ENCODE measurements at places on chromosomes 4 and X.

DNA sequence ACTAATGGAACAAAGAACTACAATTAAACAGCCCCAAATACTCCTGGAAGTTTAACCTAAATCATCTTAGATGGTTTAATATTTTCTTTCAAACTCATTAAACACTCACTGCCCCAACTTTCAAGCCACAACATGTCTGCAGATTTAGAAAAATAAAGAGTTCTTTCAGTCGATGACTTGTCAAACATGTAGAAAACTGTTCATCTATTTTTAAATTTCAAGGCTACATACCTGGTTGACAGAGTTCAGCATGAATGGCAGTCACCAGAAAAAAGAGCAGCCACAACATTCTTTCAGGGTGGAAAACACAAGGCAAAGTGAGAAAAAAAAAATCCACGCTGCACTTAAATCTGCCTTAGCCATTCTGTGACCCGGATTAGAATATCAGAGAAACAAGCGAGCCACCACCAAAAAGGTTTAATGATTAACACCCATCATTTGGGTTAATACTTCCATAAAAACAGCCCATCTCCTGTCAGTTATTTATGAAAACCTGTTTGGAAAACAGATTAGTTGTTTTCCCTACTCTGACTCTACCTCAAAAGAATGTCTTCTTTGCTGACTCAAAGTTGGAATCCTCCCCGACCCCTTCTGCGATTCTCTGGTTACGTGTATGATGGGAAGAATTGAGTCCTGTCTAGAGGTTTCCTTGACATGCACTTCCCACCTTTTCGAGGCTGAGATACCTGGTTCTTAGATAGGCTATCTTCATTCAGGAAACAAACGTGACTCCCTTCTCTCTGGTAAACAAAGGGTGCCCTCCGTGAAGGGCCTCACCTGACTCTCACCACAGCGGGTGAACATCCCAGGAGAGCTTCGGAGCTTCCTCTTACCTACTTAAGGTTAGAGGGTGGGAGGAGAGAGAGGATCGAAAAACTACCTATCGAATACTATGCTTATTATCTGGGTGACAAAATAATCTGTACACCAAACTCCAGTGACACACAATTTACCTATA lies at the start of gene CLTRN:
TSS of gene CLTRN (minus strand) at position 319 of the 958 bp plus-strand sequence. CDS start at position 289, 30 bp downstream.
- DNase-seq: no peak

DNA sequence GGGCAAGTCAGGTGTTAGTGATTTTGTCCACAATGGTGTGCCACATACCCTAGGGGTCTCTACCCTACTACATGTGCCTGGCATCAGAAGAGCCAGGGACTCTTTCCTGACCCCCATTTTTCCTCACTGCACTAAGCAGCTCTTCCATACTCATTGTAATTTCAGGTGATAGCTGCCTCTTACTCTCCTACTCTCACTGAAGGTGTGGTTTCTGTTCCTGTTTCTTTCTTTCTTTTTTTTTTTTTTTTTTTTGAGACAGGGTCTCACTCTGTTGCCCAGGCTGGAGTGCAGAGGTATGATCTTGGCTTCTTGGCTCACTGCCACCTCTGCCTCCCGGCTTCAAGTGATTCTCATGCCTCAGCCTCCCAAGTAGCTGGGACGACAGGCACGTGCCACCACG lies 164.9 kb upstream of the USP9X start:
- DNase-seq: no peak

GRCh38 chrX:13266641-13267345 lies 53.1 kb downstream of the ATXN3L start:
- DNase-seq: peak; percentile 21

GRCh38 chrX:21766101-21766500 lies 8.2 kb upstream of the SMPX start:
- no peak for DNase-seq

DNA sequence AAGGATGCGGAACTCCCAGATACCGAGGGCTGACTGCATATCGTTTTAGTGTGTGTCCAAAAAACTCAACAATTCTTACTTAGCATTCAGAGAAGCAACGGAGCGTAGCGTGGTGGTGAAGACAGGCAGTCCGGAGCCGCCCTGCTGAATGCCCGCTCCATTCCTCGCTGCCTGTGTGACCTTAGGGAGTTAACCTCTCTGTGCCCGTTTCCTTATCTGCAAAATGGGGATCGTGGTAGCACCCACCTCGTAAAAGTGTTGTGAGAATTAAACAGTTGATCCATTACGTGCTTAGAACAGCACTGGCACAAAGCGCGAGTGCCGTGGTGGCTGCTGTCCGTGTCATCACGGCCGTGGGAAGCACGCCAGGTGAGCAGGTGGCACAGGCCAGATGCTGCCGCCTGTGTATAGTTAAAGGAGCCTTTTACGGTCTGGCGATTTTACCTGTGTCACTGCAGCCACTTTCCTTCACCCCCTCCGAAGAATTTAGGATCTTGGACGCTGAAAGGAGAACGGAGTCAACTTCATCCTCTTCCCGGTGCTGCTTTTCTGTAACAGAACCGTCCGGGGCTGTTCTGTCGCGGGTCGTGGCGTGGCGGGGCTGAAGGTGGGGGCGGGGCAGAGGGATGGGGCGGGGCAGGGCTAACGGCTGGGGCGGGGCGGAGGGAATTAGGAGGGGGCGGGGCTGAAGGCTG lies 885 bp downstream of the CCDC110 start:
- DNase-seq: peak; percentile 2

GRCh38 chr4:184684491-184685189 lies 35.1 kb downstream of the PRIMPOL start:
- DNase-seq: peak; percentile 81

- no peak for DNase-seq
Observed at GRCh38 chr4:5654791-5655190, 53.6 kb downstream of the EVC2 start.

DNA sequence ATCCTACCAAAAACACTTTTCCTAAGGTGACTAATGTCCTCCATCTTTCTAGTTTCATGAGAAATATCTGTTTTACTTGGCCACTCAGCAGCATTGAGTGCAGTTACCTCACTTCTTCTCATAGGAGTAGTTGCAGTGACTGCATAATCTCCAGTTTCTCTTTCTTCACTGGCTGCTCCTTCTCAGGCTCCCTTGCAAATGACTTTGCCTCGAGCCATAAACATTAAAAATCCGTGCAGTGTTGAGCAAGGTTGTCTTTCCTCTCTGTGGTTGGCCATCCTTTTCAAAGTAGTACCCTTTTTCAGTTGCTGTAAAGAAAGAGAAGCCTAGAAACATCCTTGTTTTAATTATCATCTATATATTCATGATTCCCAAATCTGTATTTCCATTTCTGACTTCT lies 10.2 kb upstream of the PRKG2 start:
- no peak for DNase-seq

DNA sequence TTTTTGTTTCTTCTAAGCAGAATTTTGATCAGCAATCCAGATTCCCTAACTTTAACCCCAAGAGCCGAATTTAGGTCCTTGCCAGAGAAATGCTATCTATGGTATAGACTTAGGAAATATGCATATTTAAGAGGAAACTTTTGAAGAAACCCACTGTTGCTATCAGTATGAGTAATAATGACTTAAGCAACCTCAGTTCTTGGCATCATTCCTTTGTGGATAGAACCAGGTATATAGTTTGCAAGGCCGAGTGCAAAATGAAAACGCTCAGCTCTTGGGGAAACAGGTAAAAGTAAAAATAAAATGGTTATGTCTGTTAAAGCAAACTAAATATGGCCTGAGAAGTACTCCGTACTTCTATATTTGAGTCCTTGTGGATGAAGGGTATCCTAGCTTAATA lies 78.1 kb downstream of the ARSF start:
- no peak for DNase-seq

- DNase-seq: no peak
Observed at GRCh38 chrX:2497961-2498780, 2.6 kb downstream of the DHRSX start.

DNA sequence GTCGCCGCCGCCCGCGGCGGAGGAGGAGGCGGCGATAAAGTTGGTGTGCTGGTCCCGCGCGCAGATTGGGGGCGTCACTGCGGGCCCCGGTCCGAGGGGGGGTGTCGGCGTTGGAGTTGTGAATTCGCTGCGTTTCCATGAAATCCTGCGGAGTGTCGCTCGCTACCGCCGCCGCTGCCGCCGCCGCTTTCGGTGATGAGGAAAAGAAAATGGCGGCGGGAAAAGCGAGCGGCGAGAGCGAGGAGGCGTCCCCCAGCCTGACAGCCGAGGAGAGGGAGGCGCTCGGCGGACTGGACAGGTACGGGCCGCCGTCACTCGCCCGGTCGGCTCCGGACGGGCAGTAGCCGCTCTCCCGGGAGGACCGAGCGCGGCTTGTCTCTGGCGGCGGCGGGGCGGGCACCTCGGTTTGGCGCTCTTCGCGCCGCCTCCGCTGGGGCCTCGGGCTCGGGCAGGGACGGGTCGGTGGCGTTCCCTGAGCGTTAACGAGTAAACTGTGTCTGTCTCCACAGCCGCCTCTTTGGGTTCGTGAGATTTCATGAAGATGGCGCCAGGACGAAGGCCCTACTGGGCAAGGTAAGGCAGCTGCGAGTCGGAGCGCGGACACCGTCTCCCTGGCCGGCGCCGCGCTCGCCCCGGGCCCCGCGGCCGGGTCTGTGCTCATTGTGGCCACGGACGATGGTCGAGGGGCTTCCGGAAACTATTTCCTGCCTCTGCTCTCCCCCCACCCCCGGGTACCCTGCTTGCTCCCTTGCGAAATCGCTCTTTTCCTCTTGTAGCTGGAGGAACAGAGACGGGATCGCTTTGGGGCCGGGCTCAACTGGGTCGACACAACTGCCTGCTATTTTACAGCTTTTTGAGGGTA lies 658 bp downstream of the KDM6A start:
- DNase-seq: peak; percentile 67

DNA sequence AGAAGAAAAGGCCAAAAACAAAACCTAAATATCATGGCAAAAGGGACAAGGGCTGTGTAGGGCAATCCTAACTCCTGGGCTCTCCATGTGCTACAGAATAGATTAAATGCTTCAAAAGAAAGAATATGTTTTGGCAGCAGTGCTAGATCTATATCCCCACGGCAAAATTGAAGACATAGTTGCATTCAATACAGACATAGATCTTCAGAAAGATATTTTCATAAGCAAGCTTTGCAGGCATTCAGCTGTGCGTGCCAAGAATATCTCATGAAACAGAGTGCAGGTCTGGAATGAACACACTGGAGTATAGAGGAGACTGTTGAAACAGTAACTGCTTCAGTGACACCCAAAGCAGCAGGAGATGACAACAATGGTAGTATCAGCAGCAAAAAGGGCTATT lies 1476.9 kb downstream of the ARAP2 start:
- no peak for DNase-seq

DNA sequence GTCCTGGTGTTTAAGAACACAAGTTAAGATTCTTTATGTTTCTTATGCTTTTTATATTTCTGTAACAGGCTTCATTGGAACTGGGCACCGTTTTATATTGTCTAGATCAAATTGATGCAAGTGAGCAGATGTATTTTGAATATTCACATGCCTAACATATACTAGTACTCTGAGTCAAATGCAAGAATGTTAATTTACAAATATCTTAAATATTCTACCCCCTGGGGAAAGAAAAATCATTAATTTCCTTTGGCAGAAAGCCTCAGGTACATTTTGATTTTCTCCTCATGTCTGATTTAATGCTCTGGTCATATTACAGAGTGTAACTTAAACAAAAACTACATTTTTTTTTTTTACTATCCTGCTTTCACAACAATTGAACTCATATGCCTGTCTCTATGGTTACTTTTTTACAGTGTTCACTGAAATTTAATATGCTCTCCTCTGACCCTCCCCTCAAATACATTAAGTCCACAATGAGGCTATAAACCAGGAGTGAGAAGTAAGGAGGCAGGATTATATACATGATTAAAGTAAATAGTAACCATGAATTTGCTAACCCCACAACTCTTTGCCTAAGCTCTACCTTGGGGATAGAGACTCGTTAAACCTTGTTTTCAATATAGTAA lies 2.4 kb upstream of the NSUN7 start:
- no peak for DNase-seq

- peak; percentile 61 for DNase-seq
Observed at GRCh38 chr4:146585761-146586333, 52.8 kb upstream of the POU4F2 start.

GRCh38 chr4:74772783-74773182 lies 21.5 kb downstream of the BTC start:
- DNase-seq: no peak

GRCh38 chr4:110737931-110738330 lies 115.1 kb upstream of the PITX2 start:
- DNase-seq: no peak

GRCh38 chr4:132180020-132180427 lies 969.1 kb upstream of the PCDH10 start:
- no peak for DNase-seq

GRCh38 chrX:152245213-152245612 lies 106.8 kb upstream of the MAGEA10 start:
- no peak for DNase-seq

DNA sequence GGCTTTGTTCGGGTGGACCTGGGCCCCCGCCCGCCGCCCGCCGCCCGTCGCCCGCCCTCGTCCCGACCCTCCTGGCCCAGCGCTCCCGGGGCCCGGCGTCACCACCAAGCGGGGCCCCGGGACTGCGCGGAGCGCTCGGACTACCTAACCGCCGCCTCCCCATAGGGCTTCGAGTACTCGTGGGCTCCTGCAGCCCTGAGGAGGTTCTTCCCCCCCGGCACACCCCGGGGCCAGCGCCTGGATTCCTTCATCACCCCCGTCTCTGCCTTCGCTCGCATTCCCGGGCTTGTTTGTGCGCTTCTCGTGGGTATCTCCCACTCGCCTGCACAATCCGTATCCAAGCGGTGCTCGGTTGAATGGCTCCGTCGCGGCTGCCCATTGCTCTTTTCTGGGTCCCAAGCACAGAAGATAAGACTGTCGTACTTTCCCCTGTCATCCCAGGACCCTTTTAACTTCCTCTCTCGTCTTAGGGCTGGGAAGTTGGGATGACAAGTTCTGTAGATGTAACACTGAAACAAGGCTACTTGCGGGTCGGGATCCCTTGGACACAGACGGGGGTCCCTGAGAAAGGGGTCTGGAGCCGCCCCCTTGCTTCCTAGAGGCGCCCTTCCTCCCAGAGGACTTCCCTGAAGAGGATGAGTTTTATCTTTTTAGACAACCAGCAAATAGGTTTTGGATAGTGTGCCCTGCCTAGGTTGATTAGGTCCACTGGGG lies 565 bp downstream of the MOB1B start:
- peak; percentile 22 for DNase-seq

DNA sequence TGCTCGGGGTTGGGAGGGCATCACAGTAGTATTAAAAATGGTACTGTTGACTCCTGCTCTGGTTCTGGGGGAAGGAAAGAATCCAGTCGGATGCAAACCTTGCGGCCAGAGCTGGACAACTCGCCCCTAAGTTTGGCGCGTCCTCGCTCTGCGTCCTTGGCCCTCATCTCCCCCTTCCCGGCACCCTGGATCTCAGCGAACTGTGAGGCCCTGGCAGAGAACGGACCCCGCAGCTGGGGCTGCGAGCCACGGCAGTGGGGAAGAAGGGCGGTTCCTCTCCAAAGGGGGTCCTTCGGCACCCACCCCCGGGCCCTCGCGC lies 14.0 kb downstream of the ARHGEF6 start:
- peak; percentile 5 for DNase-seq

- DNase-seq: no peak
Observed at GRCh38 chrX:28010875-28011274, 29.6 kb upstream of the DCAF8L1 start.
